CD4-positive, alpha-beta T cell treated with Interferon alpha-2 for 1 hour (primary cell): ENCODE measurements at places on chromosomes 4 and X.

- no peak for DNase-seq
Measured at GRCh38 chrX:10450229-10450958, 170.0 kb downstream of the MID1 start.

GRCh38 chr4:76485450-76485849, 50.4 kb downstream of the SHROOM3 start:
- DNase-seq: no peak

DNA sequence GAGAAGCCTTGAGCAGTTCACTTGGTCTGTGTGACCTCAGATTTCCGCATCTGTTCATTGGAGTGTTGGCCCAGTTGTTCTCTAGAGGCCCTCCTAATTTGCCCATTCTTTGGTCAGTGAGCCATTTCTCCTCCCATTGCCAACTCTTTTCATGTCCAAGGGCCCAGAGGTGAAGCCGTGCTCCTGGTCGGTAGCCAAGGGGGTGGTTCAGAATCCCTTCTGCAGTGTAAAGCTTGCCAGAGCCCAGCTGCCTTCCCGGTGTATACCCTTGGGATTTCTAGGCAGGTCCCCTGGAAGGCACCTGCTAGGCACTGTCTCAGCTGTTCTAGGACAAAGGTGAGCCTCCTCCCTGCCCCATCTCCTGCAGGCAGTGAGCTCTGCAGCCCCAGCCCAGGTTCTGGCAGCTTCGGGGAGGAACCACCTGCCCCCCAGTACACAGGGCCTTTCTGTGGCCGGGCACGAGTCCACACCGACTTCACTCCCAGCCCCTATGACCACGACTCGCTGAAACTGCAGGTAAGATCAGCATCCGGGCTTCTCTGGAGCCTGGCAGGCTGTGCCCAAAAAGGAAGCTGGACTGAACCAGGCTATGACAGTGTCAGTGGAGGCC, 12.3 kb downstream of the SASH3 start:
- no peak for DNase-seq

DNA sequence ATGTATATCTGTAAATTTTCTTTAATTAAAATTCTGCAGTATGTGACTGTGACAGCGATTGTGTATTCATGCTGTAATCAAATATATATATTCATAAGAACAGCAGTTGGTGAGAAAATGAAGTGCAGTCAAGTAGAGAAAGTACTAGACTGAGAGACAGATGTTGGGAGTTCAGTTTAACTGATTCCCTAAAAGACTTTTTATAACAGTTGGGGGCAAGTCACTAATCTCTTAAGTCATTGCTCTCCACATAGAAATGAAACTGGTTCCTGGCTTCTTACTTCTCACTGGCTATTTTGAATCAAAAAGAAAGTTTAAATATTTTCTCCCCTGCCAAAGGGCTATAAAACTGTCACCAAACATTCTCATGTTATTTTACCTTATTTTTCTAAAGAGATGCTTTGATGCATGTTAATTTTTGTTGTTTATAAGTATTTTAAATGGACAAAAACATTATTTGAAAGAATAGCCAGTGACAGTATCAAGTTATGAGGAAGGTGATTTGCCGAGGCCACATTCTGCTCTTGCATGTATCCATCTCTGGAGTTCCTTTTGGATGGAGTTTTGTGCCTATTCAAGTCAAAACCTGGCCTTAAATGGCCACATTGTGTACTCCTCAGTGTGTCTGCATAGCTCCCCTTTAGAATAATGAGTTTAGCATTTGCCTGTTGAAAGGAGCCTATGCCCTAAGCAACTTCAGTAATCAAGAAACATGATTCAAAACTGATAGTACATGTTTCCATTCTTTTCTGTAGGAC, 30.8 kb downstream of the EXOC1 start:
- DNase-seq: no peak

GRCh38 chr4:87213421-87214075, 6.9 kb downstream of the KLHL8 start:
- DNase-seq: no peak

DNA sequence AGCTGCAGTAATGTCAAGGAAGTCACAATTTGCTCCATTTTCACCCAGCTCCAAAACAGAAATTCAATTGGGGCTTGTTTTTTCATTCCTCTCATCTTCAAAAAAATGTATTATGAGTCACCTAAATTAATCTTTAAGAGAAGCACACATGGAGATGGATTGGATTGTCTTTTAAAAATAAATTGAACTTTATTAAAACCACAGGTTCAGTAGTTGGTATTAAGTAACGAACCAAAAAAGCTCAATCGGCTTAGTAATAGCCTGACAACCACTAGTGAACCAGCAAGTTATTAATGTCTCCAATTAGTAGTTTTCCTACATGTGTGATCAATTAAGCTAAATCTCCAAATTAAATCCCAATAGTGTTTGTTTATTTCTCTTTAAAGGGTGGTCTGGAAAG, 283.5 kb upstream of the GIMD1 start:
- no peak for DNase-seq

DNA sequence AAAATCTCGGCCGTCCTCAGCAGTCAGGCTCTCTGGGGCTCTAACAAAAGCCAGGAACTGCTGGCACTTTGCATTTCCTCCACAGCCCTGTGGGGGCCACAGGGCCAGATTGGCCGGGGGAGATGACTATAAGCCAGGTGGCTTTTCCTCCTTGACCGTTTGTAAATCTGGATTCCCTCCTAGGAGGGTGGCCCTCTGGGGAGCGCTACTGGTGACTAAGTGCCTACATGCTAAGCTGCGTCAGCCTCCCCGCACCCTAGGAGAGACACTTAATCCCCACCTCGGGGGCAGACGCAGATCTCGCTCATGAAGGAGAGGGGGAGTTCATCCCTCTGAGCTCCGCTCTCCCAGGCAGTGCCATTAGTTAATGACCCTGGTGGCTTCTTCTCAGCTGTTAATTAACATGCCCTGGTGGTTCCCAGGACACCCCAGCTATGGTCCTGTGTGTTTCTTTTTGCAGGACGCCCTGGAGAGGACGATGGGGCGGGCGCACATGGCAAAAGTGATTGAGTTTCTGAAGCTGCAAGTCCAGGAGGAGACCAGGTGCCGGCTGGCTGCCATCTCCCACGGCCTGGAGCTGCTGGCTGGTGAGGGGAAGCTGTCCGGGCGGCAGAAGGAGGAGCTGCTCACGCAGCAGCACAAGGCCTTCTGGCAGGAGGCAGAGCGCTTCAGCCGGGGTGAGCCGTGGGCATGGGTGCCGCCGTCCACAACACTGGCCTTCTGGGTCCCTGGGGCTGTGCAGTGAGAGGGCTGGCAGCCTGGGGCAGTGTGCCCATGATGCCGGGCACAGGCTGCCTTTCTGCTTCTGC, 41.6 kb downstream of the EVC start:
- DNase-seq: no peak

DNA sequence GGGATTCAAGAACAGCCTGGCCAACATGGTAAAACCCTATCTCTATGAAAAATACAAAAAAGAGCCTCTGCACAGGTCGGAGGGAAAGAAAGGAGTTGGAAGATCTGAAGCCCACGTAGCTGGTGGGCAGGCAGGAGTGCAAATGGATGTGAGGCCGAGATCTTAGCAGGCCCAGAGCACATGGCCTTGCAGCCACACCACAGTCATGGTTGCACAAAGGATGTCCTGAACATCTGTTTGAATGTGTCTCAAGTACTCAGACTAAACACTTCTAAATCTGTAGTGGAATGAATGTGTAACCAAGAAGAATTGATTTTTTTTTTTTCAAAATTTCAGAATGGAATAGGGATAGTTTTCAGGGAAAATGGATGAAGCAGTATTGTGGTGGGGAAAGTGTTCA, 10.8 kb downstream of the CA5B start:
- no peak for DNase-seq
